ENCODE measurements at places on chromosomes 6 and 20.

- ATAC-seq, result peak; percentile 36
Observed at GRCh38 chr6:56688521-56688920, 45.8 kb upstream of the DST start.

- peak; percentile 50 for ATAC-seq
Observed at GRCh38 chr6:159169557-159170332, 545 bp downstream of the FNDC1 start.

DNA sequence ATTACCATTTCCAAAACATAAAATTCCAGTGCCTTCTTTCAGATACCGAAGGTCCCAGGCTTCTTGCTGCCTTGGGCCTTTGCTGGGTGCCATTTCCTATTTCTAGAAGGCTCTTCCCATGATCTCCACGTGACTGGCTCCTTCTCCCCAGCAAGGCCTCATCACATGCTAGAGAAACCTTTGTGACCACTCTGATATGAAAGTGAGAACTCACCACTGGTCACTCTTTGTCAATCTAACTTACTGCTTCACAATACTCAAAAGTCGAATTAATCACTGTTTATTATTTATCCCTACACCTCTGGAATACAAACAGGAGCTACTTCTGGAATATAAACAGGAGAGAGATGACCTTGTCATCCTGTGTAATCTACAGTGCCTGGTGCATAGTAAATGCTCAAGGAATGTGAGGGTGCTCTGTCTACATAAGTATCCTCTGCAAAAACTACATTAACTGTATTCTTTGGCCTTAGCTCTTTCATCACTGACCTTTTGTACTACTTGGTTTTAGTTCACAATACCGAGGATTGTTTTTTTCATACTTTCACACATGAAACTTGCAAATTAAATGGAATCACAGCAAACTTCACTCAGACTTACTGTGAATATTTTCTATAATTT lies 1.6 kb downstream of the STX7 start:
- no peak for ATAC-seq

DNA sequence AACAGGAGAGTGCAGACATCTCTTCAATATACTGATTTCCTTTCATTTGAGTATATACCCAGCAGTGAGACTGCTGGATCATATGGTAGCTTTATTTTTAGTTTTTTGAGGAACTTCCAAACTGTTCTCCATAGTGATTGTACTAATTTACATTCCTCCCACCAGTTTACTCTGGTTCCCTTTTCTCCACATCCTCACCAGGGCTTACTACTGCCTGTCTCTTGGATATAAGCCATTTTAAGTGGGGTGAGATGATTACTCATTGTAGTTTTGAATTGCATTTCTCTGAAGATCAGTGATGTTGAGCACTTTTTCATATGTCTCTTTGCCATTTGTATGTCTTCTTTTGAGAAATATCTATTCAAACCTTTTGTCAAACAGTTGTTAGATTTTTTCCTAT lies 64.9 kb upstream of the HMGCLL1 start:
- no peak for ATAC-seq

- no peak for ATAC-seq
Observed at GRCh38 chr6:141265756-141266623, 866.7 kb upstream of the GJE1 start.

GRCh38 chr6:155530219-155530834 lies 74.7 kb upstream of the NOX3 start:
- ATAC-seq, result no peak

DNA sequence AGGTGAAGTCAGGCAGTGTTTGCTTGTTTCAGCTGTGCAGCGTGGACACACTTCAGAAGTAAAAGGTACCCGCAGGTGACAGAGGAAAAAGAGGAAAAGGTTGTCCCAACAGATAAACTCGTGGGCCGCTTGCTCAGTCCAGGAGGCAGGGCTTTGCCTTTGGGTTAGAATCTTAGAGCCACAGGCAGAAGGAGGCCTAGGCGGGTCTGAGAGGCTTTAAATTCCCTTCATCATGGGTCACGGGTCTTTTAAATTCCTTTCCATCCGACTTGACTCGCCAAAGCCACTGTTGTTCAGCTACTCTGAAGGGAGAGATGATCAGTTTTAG lies 48.2 kb downstream of the AGPAT4 start:
- ATAC-seq, result no peak

DNA sequence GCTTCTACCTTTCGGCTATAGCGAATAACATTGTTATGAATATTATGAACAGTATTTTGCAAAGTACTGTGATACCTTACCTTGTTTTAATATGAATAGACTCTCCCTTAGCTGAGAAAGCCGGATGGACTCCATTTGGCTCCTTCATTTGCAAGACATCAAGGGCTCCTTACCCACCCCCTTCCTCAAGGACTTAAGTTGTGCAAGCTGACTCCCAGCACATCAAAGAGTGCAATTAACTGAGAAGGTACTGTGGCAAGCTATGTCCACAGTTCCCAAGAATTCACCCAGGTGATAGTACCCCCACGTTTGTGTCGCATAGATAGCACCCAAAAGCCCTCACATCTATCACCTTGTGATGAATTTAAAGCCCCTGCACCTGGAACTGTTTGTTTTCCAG lies 11.2 kb downstream of the CST5 start:
- ATAC-seq, result no peak

GRCh38 chr6:150987855-150988464 lies 122.5 kb downstream of the MTHFD1L start:
- ATAC-seq, result no peak

DNA sequence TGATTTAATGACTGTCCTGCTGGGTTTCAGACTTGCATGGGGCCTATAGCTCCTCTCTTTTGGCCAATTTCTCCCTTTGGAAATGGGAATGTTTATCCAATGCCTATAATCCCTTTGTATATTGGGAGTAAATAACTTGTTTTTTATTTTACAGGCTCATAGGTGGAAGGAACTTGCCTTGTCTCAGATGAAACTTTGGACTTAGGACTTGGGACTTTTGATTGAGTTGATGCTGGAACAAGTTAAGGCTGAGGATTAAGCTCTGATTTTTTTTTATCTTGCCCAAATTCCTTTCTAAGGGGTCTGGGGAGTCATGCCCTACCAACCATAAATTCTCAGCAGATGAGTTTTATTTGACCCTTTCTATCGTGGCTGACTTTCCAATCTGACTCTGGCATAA lies 23.5 kb downstream of the WDR27 start:
- ATAC-seq, result no peak

DNA sequence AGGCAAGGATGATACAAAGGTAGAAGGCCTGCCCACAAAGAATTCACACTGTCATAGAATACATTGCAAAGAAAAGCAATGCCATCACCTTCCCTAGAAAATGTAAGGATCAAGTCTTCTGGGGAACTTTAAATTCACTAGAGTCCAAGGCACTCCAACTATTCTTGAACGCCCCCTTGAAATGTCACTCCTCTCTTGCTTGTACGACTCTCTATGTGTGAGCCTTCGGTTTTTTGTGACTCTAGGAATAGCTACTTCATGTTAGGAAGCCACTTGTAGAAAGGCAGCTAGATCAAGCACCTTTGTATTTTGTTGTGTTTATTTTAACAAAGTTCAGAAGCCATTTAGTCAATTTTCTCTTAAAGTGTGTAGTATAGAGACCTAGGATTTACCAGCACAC lies 159.2 kb upstream of the ARID1B start:
- no peak for ATAC-seq

- ATAC-seq, result peak; percentile 88
Observed at GRCh38 chr6:30819297-30819917, 64.9 kb upstream of the DDR1 start.

DNA sequence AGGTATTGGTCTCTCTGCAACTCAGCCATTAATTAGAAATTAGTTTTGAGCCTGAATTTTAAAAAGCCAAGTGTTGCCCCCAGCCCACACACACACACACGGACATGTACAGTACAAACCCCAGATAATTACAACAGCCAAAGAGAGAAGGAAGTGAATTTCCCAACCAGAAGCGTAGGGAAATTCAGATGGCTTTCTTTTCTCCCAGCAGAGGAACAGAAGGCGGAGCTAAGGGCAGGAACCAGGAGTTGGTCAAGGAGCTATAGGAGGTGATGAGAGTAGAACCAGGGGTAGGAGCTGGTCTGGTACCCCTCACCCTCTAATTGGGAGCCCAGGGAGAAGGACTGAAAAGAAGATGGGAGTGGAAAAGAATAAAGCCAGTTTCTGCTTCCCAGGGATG lies 3.9 kb upstream of the ZBTB9 start:
- ATAC-seq, result no peak

- ATAC-seq, result no peak
Observed at GRCh38 chr6:79742030-79742429, 110.9 kb downstream of the SH3BGRL2 start.

GRCh38 chr20:21609221-21609620 lies 95.4 kb upstream of the NKX2-2 start:
- ATAC-seq, result peak; percentile 41

- ATAC-seq, result peak; percentile 63
Observed at GRCh38 chr6:106927531-106928398, 46.8 kb downstream of the CD24 start.

- ATAC-seq, result no peak
Observed at GRCh38 chr20:8509809-8510208, 377.7 kb downstream of the PLCB1 start.

DNA sequence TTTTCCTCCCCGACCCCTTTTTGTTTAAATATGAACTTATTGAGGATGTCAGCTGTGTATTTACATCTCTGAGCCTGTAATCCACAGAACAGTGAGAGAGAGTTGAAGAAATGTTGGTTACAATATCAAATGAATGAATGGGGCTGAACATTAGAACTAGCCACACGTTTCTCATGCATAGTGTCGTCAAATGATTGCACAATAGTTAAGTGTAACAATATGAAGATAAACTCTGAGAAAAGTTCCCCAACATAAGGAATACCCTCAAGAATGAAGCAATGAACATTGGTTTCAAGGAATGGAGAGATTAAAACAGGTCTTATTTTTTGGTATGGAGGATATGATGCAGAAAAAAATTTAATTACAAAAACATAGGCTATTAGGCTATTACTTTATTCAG lies 100.5 kb upstream of the DTNBP1 start:
- ATAC-seq, result no peak

GRCh38 chr6:110853754-110854477 lies 20.7 kb upstream of the AMD1 start:
- ATAC-seq, result peak; percentile 99

DNA sequence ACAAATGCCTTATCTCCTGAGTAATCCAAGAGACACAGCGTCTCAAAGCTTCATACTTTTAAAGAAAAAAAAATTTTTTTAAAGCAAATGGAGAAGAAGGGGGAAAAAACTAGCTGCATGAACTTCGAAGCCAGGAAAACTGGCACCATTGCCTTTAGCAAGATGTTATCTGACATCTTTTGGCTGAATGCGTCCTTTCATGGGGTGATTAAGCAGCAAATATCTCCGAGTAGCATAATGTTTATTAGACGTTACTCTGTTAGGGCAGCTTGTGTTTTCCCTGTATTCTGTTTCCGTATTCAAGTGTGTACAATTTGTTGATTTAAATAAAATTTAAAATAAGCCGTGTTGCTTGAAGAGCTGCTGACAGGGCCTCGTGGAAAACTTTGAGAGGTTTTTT lies 76.5 kb upstream of the TSHZ2 start:
- ATAC-seq, result no peak

- peak; percentile 91 for ATAC-seq
Observed at GRCh38 chr20:4667371-4667773, 54.3 kb upstream of the PRND start.

GRCh38 chr6:49744259-49744658 lies at the start of gene CRISP3:
TSS of gene CRISP3 (minus strand) at chr6:49744388. CDS start at chr6:49744367, 21 bp downstream.
- ATAC-seq, result peak; percentile 70

- ATAC-seq, result no peak
Observed at GRCh38 chr6:69816026-69816425, 19.2 kb upstream of the LMBRD1 start.

GRCh38 chr6:134315189-134315588 lies 2.7 kb downstream of the SGK1 start:
- ATAC-seq, result no peak

- ATAC-seq, result no peak
Observed at GRCh38 chr6:80382811-80383210, 276.3 kb downstream of the BCKDHB start.

All from esophagus mucosa (tissue), 1 donor.